GM18507 (cell line): ENCODE measurements at places on chromosomes 11 and 22.

GRCh38 chr11:65172600-65172999, 2.6 kb downstream of the SPDYC start:
- DNase-seq = no peak

- no peak for DNase-seq
Observed at GRCh38 chr11:1514336-1515061, 27.9 kb upstream of the MOB2 start.

DNA sequence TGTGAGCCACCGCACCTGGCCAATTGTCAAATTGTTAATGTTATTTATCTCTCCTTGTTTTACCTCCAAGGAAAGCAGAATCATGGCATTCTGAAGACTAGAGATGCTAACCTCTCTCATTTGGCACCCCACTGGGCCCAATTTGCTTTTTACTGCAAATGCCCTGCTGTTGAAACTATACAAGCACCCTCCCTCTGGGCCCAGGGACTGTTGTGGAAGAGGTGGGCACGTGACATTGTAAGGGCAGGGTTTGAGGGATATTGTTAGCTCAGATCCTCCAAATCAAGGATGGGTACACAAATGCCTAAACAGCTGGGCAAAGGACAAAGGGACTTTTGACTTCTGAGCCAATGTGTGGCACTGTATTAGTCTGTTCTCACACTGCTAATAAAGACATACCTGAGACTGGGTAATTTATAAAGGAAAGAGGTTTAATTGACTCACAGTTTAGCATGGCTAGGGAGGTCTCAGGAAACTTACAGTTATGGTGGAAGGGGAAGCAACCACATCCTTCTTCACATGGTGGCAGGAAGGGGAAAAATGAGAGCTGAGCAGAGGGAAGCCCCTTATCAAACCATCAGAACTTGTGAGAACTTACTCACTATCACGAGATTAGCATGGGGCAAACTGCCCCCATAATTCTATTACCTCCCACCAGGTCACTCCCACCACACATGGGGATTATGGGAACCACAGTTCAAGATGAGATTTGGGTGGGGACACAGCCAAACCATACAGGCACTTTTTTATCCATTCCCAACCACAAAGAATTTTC, 6.5 kb upstream of the ALDH3B2 start:
- no peak for DNase-seq

DNA sequence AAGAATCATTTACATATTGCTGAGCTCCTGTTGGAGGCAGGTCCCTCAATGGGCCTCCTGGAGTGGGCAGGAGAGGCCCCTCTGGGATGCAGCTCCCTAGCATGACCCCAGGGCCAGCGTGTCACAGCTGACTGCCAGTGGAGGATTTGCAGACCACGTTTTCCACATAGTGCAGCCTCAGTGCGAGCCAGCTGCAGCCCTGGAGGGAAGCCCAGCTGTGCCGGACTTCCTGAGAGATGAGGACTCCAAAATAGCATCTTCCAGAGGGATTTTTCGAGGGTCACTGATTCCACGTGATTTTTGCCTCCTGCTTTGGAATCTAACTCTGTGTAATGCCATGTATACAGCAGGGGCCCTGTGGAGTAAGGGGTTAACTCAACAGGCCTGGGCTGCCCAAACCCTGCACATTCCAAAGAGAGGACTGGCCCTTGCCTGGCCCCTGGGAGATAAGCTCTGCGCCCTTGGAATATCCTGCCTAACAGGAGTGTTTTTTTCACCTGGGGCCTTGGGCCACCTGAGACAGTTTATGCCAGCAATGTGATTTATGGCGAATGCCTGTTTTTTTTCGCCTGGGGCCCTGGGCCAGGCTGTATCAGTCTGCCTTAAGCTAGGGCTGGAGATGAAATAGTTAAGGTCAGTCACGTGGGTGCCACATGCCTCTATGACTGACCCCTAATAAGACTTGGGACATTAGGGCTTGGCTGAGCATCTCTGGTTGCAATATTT, 47.4 kb downstream of the RPS6KA4 start:
- DNase-seq = no peak

DNA sequence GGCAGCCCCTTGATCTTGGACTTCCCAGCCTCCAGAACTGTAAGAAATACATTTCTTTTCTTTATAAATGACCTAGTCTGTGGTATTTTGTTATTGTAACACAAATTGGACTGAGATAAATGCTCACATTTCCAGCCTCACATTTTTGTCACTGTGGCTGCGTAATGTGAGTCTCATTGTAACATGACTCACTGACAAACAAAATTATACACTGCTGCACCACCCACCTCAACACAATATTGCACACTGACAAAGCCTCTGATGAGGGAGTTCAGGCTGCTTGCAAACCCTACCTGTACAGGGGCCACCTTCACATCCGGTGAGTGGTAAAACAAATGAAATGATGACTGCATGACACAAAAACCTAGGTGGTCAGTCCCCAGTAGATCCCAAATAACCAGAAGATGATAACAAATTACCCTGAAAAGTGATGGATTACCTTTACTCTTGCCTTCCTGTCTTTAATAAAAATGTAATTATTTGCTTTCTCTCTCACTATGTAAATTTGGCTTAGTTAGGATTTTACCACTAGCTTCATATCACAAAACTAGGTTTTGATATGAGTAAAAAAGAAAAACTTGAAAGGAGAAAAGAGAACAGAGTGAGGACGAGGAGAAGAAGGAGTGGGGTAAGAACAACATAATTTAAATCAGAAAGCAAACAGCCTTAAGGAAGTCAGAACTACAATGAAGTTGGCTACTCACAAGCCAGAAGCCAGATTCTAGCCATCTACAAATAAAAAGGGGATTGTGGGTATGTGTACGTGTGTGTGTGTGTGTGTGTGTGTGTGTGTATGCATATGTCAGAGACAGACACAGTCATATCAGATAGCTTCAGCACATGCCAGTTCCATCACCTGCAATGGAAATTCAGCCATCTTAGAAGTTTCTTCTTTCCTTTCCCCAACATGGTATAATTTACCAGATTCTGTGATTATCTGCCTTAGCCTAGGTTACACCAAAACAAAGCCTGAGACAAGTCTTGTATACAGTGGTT, 53.4 kb upstream of the SESN3 start:
- DNase-seq = no peak

DNA sequence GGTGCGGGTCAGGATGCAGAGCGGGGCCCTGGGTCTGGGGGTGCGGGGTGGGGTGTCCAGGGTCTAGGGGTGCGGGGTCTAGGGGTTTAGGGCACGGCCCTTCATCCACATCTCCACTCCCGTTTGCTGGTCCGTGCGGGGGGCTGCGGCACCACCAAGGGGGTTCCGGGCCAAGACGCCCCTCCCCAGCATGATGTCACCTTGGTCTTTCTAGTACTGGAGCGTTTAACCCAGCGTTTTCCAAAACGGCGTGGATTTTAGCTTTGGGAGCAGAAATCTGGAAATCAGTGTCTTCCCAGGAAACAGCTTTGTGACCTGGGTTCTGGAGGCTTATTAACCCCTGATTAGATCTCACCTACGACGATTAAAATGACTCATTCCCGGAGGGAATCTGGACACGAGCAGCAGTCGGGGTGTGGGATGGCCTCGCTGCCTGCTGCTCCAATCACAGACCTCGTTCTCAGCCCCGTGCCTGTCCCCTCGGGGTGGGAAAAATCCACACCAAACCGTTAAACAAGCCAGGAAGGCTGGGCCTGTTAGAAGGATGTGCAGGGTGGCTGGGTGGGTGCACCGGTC, 759 bp downstream of the AP2A2 start:
- no peak for DNase-seq

GRCh38 chr11:45226901-45227300, 59.2 kb downstream of the SYT13 start:
- DNase-seq = no peak

GRCh38 chr22:26086359-26086758, 82.9 kb upstream of the SEZ6L start:
- no peak for DNase-seq
